Calu3 (cell line): ENCODE measurements at places on chromosomes 7 and 10. TPM values are rescaled to one million over a fixed set of nuclear protein-coding genes. Genes with fewer than 3 reads are reported as not detected.

GRCh38 chr10:119237722-119238436 lies 30.5 kb downstream of the GRK5 start:
- no peak for DNase-seq

DNA sequence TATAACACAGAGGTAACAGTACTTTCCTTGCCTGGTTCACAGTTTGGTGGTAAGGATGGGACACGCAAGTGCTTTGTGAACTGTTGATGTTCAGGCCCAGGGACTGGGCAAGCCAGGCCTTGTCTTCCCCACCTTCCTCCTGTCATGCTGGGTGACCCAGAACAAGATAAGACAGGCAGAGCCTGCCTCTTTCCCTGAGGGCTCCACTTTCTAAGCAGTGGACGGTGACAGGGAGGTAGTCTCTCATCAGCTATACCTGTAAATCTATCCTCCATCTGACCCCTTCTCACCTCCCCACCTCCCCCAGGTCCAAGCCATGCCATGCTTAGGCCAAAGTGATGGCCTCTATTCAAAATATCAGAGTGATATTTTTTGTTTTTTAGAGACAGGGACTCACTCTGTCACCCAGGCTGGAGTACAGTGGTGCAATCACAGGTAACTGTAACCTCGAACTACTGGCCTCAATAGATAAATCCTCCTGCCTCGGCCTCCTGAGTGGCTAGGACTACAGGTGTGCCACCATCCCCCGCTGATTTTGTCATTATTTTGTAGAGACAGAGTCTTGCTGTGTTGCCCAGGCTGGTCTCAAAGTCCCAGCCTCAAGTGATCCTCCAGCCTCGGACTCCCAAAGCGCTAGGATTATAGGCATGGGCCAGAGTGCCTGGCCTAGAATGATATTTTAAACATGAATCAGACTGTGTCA lies 42.8 kb downstream of the PDLIM1 start:
- no peak for DNase-seq

DNA sequence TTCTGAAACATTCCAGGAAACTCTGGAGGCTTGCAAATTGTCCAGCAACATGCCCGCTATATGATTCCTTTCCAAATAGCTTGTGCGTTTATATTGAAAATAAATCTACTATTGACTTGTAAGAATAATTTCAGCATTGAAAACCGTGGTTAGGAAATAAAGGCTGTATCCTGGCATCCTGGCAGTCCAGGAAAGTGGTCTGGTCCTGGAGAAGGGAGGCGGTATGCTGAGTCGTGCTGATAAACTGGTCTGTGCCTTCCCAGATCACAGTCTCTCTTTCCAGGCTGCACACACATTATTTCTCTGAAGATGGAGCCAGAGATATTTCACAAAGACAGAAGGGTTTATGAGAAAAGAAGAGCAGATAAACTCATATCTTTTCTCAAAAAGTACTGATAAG lies 350.1 kb upstream of the COBL start:
- no peak for DNase-seq

TSPAN33 gene
- total RNA-seq = 12.4 and 13.4 TPM in 2 replicates

FAM237B gene
- total RNA-seq = not detected in 2 replicates

PTPRZ1 gene
- total RNA-seq = 4.9 and 5.8 TPM in 2 replicates
